ENCODE measurements at places on chromosomes 16 and 17. TPM values are rescaled to one million over a fixed set of nuclear protein-coding genes. Genes with fewer than 3 reads are reported as not detected.

HELZ gene
- 100 TPM for total RNA-seq

DNA sequence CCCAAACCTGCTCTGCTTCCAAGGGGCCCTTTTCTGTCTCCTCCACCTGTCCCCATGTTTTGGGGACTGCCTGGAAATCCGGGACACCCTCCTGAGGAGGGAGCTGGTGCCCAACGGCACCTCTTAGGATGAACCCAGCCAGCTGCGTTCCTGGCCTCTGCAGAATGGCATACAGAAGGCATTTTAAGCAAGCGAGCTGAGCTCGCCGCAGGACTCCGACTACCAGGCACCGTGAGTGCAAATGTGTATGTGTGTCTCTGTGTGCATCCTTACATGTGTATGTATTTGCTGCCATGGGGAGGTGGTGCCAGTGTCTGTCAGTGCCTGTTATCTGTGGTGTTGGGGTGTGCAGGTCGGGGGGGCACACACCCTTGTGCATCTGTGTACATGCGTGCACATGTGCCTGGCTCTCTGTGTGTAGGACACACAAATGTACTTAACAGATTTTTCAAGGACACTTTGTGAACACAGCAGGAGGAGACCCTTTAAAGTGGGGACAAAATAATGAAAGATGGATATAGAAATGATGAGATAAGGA, 39.3 kb downstream of the ABAT start:
- H3K36me3 ChIP-seq, result no peaks in the 10 kb centered on the region
- H3K4me1 ChIP-seq, result no peaks in the 10 kb centered on the region
- DNase-seq, result no peak
- H3K27ac ChIP-seq, result no peak overlapping the region

DNA sequence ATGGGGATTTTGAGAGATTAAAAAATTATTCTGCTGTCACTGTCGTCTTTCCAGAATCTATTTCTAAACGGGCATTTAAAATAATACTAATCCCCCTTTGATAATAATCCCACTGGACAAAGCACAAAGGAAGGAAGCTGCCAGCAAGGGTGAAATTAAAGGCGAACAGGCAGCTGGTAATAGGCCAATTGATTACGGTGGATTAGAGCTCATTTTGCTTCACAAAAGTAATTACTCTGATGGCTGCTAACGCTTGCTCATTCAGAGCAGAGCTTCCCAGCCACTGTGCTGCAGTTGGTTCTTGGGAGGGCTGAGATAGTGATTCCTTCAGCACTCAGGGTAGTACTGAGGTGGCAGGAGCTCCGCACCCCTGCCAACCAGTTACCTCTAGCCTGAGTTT, 205.7 kb downstream of the SNX29 start:
- H3K27me3 ChIP-seq, result no peaks in the 10 kb centered on the region
- no peak for DNase-seq
- H3K27ac ChIP-seq, result no peak overlapping the region
- no peak overlapping the region for H3K4me3 ChIP-seq
- H3K36me3 ChIP-seq, result no peaks in the 10 kb centered on the region

KRTAP17-1 gene
- not detected for total RNA-seq

TVP23A gene
- total RNA-seq, result not detected

DNA sequence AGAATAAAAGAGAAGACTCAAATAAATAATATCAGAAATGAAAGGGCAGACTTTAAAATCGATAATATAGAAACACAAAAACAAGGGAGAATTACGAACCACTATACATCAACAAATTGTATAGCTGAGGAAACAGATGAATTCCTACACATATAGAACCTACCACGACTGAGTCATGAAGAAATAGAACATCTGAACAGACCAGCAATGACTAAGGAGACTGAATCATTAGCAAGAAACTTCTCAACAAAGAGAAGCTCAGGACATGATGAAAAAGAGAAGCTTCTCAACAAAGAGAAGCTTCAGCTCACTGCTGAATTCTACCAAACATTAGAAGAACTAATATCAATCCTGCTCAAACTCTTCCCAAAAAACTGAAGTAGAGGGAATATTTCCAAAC, 255.9 kb downstream of the CEP112 start:
- H3K4me1 ChIP-seq, result no peaks in the 10 kb centered on the region
- H3K27me3 ChIP-seq, result no peaks in the 10 kb centered on the region
- no peak overlapping the region for H3K4me3 ChIP-seq
- H3K27ac ChIP-seq, result no peak overlapping the region
- no peak for DNase-seq

- no peaks in the 10 kb centered on the region for H3K27me3 ChIP-seq
- H3K27ac ChIP-seq, result no peak overlapping the region
- peaks cover 4% of the 10 kb centered on the region for H3K4me1 ChIP-seq
- DNase-seq, result no peak
Measured at GRCh38 chr17:48215583-48216139, 108.1 kb downstream of the SNX11 start.

- no peak for DNase-seq
- no peaks in the 10 kb centered on the region for H3K4me1 ChIP-seq
- H3K36me3 ChIP-seq, result no peaks in the 10 kb centered on the region
- no peaks in the 10 kb centered on the region for H3K27me3 ChIP-seq
- no peak overlapping the region for H3K27ac ChIP-seq
Measured at GRCh38 chr16:13780406-13781168, 139.4 kb upstream of the ERCC4 start.

JMJD8 gene
- 49.0 TPM for total RNA-seq

PHAF1 gene
- 22.7 TPM for total RNA-seq

DNA sequence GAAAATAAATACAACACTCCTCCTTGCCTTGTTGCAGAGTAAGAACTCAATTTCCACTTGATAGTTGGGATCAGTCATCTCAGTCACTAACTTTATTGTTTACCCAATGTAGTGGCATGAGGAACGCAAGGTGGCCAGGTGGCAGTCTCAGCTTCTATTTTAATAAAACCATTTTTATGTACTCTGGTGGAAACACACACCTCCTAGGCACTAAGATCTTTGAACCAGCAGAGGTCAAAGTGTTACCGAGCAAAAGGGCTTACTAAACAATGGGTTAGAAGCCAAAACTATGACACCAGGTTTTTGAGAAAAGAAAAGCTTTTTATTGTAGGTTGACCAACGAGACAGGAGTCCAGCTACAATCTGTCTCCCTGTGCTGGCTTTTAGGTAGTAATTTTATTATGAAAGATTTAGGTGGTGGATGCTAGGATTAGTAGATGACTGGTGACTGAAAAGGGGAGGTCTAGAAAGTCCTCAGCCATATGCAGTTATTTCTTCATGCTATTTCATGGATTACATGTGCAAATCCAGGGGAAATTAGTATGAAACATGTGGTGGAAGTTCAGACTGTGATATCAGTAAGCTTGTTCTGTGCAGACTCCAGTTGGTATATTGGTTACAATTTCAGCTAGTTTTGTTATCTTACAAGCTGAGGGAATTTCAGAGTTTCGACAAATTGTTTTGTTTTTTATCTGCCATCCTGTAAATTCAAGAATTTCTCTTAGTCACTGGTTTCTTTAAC, 122.3 kb downstream of the PCTP start:
- DNase-seq, result no peak
- H3K4me1 ChIP-seq, result no peaks in the 10 kb centered on the region
- H3K27ac ChIP-seq, result no peak overlapping the region
- H3K4me3 ChIP-seq, result no peak overlapping the region
- H3K36me3 ChIP-seq, result no peaks in the 10 kb centered on the region

FTO gene
- total RNA-seq, result 68.8 TPM

GRCh38 chr16:83925095-83925905, 26.4 kb downstream of the MLYCD start:
- no peak overlapping the region for H3K4me3 ChIP-seq
- DNase-seq, result no peak
- H3K36me3 ChIP-seq, result no peaks in the 10 kb centered on the region

SSTR5 gene
- total RNA-seq, result not detected

APOBR gene
- 9.9 TPM for total RNA-seq

- H3K4me1 ChIP-seq, result peaks cover 10% of the 10 kb centered on the region
- no peak overlapping the region for H3K4me3 ChIP-seq
Measured at GRCh38 chr16:29710227-29711219, 31.5 kb downstream of the QPRT start.

Measured in CD4-positive, alpha-beta memory T cell (primary cell).